Stimulated activated CD8-positive, alpha-beta memory T cell treated with anti-CD3 and anti-CD28 coated beads, Interleukin-7, amount 100 ng/mL, for 4 hours (primary cell): ENCODE measurements at places on chromosomes 1 and 21.

GRCh38 chr1:81989524-81989923 is 188.8 kb downstream of the ADGRL2 start:
- DNase-seq, result no peak

DNA sequence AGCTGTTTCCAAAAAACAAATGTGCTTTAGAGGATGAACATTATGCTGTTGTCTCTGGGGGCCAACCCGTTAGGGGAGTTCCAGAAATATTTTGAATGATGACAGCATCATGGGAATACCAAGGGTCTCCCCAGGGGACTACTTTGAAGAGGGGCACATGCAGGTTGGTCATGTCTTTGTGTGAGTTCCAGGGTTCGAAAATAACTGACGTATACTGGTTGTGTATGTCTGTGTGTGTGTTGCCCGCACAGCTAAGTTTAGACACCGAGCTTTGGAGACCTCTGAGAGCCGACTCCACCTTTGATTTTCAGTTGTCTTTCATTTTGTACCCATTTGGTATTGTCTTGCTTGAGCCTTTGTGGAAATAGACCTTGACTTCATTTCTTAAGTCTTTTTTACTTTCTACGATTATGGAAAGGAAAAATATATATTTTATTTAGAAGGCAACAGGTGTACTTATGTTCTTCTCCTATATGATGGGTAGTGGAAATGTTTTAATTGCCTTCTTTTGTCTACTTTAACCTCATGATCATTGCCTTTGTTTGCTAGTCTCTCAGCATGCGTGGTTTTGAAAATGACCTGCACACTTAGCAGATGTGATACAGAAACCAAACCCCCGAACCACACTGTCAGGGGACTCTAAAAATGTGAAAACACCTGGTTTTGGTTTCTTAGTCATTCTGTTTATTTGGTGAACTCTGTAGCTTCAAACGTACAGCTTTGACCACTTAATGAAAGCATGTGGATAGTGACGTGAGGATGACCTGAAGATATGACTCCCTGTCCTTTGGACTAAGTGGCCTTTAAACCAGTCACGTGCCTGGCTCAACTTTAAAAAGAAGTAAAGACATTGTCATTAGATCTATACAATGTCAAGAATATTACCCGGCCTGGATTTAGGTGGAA is 56.5 kb downstream of the GALNT2 start:
- DNase-seq, result no peak

GRCh38 chr1:17828991-17829390 is 73.9 kb downstream of the ACTL8 start:
- no peak for DNase-seq

- DNase-seq, result no peak
Measured at GRCh38 chr1:226203240-226203639, 16.7 kb upstream of the ACBD3 start.

- no peak for DNase-seq
Measured at GRCh38 chr1:167185062-167185461, 35.6 kb upstream of the POU2F1 start.

GRCh38 chr1:3399732-3400131 is 54.7 kb upstream of the ARHGEF16 start:
- no peak for DNase-seq

DNA sequence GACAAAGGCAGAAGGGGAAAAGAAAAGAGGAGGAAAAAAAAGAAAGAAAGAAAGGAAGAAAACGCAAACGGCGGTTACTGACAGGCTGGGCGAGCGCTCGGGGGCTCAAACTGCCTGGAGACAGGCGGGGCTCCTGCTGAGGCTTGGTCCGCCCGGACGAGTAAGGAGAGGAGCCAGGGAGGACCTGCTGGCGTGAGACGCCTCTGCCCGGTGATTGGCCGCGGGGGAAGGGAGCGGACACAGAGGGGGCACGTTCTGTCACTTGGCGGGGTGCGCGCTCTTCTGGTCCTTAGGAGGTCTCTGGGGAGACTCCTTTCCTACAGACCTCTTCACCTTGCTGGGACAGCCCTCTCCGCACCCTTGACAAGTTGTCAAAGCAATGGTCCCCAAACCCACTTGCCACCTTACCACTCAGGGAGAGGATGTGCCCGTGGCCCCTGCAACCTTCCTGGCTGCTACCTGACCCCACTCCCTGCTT is 791 bp upstream of the PIK3R3 start:
- DNase-seq, result peak; percentile 45

DNA sequence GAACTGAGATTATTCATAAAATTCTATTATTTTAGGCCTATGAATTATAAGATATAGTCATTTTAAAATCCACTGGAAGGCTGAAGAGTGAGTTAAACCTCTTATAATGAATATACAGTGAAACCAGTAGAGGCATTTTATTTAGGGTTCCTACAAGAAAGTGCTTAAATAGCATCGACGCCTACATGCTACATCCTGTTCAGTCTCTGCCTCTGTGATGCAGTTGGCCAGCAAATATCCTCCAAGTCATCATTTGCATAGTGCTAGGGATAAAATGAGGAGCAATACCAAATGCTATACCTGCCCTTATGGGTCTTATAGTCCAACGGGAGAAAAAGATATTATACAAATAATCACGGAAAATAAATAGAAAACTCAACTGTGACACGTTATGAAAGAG is 59.6 kb downstream of the EDEM3 start:
- no peak for DNase-seq

DNA sequence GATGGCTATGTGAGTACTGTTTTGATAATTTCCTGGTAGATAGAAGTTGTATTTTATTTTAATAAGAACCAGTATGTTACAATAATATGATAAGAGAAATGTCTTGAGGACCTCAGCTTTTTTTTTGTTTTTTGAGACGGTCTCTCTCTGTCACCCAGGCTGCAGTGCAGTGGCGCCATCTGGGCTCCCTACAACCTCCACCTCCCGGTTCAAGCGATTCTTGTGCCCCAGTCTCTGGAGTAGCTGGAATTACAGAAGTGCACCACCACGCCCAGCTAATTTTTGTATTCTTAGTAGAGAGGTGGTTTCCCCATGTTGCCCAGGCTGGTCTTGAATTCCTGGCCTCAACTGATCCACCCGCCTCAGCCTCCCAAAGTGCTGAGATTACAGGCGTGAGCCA is 968.1 kb upstream of the ADGRL4 start:
- no peak for DNase-seq

DNA sequence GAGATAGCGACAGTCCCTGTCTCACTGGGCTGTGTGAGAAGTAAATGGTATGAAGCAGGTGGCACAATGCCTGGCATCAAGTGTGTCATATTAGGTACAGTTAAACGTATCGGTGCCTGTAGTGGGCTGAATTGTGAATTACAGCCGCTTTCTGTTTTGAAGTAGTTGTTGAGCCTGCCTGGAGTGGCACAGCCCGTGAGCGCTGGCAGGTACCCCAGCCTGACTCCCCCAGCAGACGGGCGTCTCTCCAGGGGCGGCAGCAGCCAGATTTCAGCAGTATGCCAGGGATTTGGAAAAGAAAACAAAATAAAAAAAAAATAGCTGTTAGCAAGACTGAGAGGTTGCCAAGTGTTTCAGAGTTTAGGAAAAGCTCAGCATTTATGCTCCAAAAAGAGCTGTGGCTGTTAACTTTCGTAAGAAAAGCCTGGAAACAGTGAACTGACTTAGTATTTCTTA is 26.6 kb upstream of the GPR153 start:
- DNase-seq, result no peak

- no peak for DNase-seq
Measured at GRCh38 chr1:157107702-157108101, 8.1 kb upstream of the ETV3L start.

GRCh38 chr1:26771285-26771642 is 16.5 kb upstream of the PIGV start:
- no peak for DNase-seq

GRCh38 chr1:11985171-11985570 is 4.9 kb downstream of the MFN2 start:
- DNase-seq, result no peak

DNA sequence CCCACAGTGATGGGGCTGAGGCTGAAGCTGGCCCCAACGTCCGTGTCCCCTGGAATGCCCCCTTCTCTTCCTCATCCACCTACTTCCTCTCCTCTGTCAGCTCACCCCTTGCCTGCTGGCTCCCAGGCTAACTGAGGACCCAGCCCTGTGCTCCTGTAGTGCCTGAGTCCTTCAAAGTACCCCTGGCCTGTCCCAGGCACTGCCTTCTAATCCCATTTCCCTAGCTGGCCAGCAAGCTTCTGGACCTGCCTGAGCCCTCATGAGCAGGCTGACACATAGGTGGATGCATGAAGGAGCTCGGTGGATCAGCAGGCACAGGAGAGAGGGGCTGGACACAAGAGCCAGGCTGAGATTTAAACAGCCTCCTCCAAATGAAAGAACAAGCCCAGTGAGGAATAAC is 650.8 kb downstream of the NPHP4 start:
- DNase-seq, result no peak

DNA sequence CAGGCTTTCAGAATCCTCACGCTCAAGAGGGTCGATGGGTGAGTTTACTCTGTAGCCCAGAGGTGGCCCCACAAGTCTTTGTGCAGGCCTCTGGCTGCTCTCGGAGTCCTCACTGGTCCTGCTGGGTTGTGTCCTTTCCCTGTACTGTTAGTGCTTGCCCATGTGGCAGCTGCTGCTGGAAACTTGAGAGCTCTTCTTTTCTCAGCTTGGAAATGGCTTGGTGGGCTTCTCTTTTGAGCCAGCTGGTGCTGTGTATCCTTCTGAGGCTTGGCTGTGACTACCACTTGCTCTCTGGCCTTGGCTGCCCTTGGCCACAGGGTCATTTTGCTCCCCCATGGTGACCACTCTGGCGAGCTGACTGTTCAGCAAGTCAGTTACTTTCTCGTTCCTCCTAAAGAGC is 82.2 kb upstream of the LMO4 start:
- no peak for DNase-seq

- no peak for DNase-seq
Measured at GRCh38 chr1:183244466-183244865, 58.4 kb downstream of the LAMC2 start.

GRCh38 chr1:12488666-12489354 is 129.2 kb downstream of the DHRS3 start:
- no peak for DNase-seq

DNA sequence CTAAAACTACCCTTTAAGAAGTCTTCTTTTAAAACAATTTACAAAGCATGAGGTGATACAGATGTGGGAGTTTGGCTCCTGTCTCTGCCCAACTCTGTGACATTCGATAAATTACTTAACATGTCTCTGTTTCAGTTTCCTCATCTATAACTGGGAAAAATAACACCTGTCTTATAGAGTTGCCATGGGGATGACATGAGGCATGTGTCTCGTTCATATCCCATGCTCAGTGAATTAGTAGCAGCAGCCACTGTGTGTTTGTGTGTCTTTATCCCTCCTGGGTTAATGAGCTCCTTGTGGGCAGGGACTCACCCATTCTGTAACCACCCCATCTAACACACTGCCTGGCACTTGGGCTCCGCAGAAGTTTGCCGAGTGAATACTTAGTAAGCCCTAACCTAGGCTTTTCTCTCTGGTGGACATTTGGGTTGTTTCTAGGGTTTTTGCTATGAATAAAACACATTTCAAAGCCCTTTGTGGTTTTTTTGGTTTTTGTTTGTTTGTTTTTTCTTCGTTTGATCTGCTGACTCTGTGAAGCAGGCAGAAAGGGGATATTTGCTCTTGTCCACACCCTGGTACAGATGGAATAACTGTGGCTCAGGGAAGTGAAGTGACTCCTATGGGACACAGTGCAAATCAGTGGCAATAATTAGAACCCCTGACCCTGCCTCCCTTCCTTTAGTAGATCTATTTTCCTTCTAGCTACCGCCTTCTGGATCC is 797 bp upstream of the KCNJ9 start:
- no peak for DNase-seq

GRCh38 chr1:178964469-178965330 is 61.0 kb upstream of the FAM20B start:
- no peak for DNase-seq

- no peak for DNase-seq
Measured at GRCh38 chr1:112704391-112704933, 2.5 kb downstream of the RHOC start.

GRCh38 chr1:25145775-25146393 is 86.4 kb downstream of the SYF2 start:
- no peak for DNase-seq

GRCh38 chr1:116824631-116825206 is 70.5 kb downstream of the CD2 start:
- DNase-seq, result no peak

DNA sequence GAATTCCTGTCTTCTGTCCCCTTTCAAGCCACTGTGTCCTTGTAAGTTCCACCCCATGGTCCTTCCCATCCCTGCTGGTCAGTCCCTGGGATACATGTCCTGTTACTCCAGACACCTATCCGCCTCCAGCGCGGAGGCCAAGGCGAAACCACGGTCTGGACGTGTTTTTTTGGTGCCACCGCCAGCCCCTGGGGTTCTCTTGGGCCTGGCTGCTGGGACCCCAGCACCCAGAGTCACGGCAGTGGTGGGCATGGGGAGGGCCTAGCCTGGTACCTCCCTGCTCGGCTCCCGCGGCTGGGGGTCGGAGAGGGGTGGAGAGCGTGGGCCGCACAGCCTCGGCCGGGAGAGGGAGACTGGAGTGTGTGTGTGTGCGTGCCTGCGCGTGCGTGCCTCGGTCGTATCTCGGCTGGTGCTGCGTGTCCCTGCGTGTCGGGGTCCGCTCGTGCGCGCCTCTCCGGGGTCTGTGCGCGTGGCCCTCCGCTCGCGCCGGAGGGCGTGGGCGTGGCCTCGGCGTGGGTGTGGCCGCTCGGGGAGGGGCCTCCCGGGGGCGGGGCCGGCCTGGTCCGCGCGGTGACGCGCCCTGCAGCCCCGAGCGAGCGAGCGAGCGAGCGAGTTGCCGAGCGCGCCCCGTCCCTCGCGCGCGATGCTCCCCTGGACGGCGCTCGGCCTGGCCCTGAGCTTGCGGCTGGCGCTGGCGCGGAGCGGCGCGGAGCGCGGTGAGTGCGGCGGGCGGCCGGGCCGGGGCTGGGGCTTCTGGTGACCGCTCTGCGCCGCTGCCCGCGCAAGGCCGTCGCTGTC is at the start of gene VWA1:
TSS of gene VWA1 (plus strand) at position 585 of the 798 bp plus-strand sequence. CDS start at position 644, 59 bp downstream.
- DNase-seq, result peak; percentile 50

- DNase-seq, result peak; percentile 27
Measured at GRCh38 chr1:247373721-247374141, 42.1 kb upstream of the ZNF496 start.

GRCh38 chr1:44628962-44629756 is 45.1 kb downstream of the TMEM53 start:
- DNase-seq, result no peak

GRCh38 chr1:184075055-184076029 is 23.8 kb downstream of the TSEN15 start:
- no peak for DNase-seq

- DNase-seq, result no peak
Measured at GRCh38 chr1:221612047-221612777, 129.7 kb downstream of the DUSP10 start.

- DNase-seq, result no peak
Measured at GRCh38 chr1:50357186-50357585, 66.1 kb downstream of the DMRTA2 start.

DNA sequence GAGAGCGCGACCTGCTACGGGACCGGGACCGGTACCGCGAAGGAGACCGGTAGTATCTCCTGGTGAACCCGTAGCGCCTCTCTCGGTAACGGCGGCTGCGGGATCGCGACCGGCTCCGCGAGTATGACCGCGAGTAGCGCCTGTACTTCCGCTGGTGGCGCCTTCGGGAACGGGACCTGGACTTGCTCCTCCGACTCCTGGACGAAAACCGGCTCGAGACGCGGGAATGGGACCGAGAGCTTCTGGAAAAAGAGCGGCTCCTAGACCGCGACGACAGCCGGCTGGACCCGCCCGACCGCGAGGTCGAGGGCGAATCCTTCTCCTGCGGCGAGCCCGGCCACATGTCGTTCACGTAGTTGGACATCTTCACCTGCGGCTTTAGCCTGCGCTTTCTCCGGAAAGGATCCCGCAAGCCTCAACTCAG is 642 bp downstream of the RSRP1 start:
- no peak for DNase-seq
